ENCODE measurements at places on chromosomes 12 and 14. TPM values are rescaled to one million over a fixed set of nuclear protein-coding genes. Genes with fewer than 3 reads are reported as not detected.

DNA sequence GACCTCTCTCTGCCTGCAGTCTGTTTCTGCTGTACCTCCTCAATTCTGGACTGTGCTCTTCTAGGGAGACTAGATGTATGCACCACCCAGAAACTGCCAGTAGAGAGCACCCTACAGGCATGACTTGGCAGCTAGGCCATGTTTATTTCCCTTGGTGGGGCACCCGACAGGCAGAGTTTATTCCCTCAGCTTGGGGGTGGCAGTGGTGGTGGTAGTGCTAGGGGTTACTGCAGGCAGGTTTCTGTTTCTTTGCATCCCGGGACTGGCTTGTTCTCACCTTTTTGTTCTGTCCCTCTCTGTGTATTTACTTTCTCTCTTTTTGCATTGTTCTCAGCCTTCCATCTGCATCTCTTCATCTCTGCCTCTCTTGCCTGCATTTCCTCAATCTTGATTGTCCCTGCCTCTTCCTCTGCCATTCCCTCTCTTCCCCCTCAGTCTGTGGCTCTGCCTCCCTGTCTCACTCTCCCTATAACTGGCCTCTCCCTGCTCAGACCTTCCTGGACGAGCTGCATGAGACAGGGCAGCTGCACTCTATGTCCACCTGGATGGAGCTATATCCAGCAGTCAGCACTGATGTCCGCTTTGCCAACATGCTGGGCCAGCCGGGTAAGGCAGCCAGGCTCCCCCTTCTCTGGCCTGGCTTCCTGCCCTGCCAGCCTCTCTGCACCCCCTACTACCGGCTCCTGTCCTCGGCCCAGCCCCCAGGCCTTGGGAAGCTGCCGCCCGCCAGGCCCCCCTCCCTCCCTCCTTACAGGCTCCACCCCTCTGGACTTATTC lies 13.8 kb downstream of the PRPF40B start:
- peaks cover 55% of the 10 kb centered on the region for H3K36me3 ChIP-seq
- no peaks in the 10 kb centered on the region for H3K27me3 ChIP-seq
- no peak for DNase-seq
- H3K4me1 ChIP-seq, result no peaks in the 10 kb centered on the region
- no peak overlapping the region for H3K27ac ChIP-seq

Gene NRL
- 6.1 TPM for total RNA-seq

- no peak overlapping the region for H3K27ac ChIP-seq
- peaks cover 18% of the 10 kb centered on the region for H3K36me3 ChIP-seq
- no peak for DNase-seq
Measured at GRCh38 chr12:52073531-52074381, 4.0 kb downstream of the ATG101 start.

- no peak for DNase-seq
- H3K4me3 ChIP-seq, result peak overlapping the region; percentile 81
- no peak overlapping the region for H3K27ac ChIP-seq
- no peaks in the 10 kb centered on the region for H3K27me3 ChIP-seq
Measured at GRCh38 chr12:89521364-89522223, 3.0 kb downstream of the GALNT4 start.

- H3K4me1 ChIP-seq, result no peaks in the 10 kb centered on the region
- no peak overlapping the region for H3K27ac ChIP-seq
- H3K4me3 ChIP-seq, result no peak overlapping the region
- H3K27me3 ChIP-seq, result no peaks in the 10 kb centered on the region
- H3K36me3 ChIP-seq, result no peaks in the 10 kb centered on the region
- DNase-seq, result no peak
Measured at GRCh38 chr12:22121224-22121623, 75.2 kb downstream of the CMAS start.

DNA sequence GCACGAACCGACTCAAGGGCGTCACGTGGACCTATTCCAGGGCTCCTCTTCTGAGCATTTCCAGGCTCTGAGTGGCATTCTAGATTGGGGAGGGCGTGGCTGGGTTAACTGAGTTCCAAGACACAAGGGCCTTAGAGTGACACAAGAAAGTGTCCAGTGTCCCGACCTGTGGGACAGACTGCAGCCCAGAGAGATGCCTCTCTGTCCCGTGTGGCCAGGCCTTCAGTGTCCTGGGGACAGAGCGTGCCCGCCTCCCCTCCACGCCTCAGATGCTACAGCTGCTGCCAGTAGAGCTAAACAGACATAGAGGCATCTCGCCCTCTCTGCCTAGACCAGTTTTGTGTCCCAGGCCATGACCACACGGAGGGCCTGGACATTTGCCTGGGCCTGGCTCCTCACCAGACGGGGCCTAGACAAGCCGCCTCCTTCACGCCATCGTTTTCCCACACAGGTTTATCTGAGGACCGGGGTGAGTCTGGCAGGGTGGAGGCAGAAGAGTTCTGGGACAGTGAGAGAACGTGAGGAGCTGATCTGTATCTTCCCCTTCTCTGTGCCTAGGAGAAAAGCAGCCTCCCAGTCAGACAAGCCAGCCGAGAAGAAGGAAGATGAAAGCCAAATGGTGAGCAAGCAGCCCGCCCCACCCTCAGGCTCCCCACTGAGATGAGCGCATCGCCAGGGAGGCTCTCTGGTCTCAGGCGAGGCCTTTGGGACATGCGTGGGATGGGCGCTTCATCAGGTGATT lies 27.1 kb downstream of the DEGS2 start:
- no peak for DNase-seq
- no peaks in the 10 kb centered on the region for H3K4me1 ChIP-seq
- H3K36me3 ChIP-seq, result peaks cover 11% of the 10 kb centered on the region
- no peak overlapping the region for H3K4me3 ChIP-seq
- H3K27me3 ChIP-seq, result no peaks in the 10 kb centered on the region

GRCh38 chr12:123696646-123697045 lies 15.5 kb upstream of the ATP6V0A2 start:
- H3K4me3 ChIP-seq, result no peak overlapping the region
- DNase-seq, result no peak

- no peak overlapping the region for H3K4me3 ChIP-seq
- no peak overlapping the region for H3K27ac ChIP-seq
Measured at GRCh38 chr14:92755495-92755894, 7.1 kb upstream of the LGMN start.

GRCh38 chr14:60095781-60096450 lies 4.2 kb downstream of the PCNX4 start:
- no peak for DNase-seq
- peaks cover 29% of the 10 kb centered on the region for H3K4me1 ChIP-seq
- no peak overlapping the region for H3K27ac ChIP-seq
- no peaks in the 10 kb centered on the region for H3K36me3 ChIP-seq
- no peaks in the 10 kb centered on the region for H3K27me3 ChIP-seq
- no peak overlapping the region for H3K4me3 ChIP-seq

GRCh38 chr14:105537580-105538474 lies 11.4 kb downstream of the TMEM121 start:
- no peak overlapping the region for H3K4me3 ChIP-seq
- no peaks in the 10 kb centered on the region for H3K4me1 ChIP-seq
- no peaks in the 10 kb centered on the region for H3K27me3 ChIP-seq
- H3K36me3 ChIP-seq, result no peaks in the 10 kb centered on the region

Gene AQP2
- total RNA-seq, result 3.0 TPM

DNA sequence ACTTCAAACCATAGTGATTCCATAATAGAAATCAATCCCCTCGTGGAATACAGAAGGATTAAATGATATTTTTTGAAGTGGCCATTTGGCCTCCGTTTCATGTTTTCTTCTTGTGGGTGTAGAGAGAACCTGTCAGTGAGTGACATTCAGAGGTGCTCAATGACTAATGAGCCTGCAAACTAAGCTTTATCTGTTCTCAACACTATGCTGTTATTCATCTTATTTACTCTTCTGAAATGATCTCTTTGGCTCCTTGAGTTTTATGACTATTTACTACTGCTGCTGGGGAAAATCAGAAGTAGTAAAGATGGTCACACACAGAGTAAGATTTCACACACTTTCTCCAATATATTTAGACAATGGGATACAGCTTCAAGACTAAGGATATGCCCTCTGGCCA lies 30.4 kb downstream of the ATP2B1 start:
- no peaks in the 10 kb centered on the region for H3K27me3 ChIP-seq
- no peaks in the 10 kb centered on the region for H3K36me3 ChIP-seq
- no peaks in the 10 kb centered on the region for H3K4me1 ChIP-seq
- no peak overlapping the region for H3K4me3 ChIP-seq
- no peak for DNase-seq
- no peak overlapping the region for H3K27ac ChIP-seq

Gene HCFC2
- total RNA-seq, result 24.1 TPM

DNA sequence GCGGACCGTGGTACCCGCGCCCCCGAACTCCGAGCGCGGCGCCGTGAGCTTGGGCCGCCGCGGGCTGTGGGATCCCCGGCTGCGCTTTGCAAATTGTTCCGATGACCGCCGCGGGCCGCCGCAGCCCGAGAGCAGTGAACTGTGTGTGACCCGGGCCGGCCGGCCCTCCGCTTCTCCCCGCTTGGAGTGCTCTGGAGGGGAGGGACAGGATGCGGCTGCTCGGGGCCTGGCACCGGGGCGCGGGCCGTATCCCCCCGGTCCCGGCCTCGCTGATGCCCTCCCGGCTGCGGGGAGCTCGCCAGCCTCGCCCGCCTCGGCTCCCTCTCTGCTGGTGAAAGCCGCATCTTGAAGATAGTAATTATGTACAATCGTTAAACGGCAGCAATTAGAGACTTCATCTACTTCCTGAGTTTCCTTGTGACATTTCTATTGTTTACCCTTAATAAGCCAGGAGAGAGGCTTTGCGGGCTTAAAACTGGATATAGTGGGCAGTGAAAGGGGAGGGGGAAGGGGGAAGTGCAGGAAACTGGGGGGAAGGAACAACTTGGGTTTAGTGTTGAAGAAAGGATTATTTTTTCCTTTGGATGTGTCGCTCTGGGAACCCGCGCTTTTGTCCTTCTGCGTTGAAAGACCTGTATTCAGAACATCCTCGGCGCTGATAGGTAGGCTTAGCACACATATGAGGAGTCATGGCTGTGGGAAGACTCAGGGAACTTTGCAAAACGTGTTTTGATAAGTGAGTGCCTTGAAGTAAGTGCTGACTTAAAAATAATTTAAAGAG lies 1.2 kb downstream of the PELI2 start:
- H3K27ac ChIP-seq, result peak overlapping the region; percentile 85
- peak overlapping the region; percentile 94 for H3K4me3 ChIP-seq
- H3K27me3 ChIP-seq, result no peaks in the 10 kb centered on the region
- H3K36me3 ChIP-seq, result no peaks in the 10 kb centered on the region

- H3K4me3 ChIP-seq, result no peak overlapping the region
- DNase-seq, result no peak
- no peaks in the 10 kb centered on the region for H3K36me3 ChIP-seq
- H3K27ac ChIP-seq, result no peak overlapping the region
Measured at GRCh38 chr12:82896277-82896676, 209.6 kb downstream of the TMTC2 start.

DNA sequence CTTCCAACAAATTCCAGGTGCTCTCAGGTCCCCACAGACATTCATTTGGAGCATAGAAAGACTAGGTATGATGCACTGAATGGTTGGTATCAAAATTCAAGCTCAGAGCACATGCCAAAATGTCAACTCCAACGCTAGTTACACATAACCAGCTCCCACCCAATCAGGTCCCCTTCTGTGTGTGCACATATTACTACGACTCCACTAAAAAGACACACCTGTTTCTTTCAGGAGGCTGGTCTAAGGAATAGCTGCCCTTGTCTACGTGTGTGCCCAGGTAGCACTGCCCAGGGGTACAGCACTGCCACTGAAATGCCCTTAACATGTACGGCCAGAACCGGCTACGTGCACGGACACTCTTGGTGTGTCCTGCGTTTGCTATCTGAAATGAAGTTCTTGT lies 138.1 kb downstream of the KCNK10 start:
- no peak overlapping the region for H3K4me3 ChIP-seq
- no peak overlapping the region for H3K27ac ChIP-seq
- H3K4me1 ChIP-seq, result no peaks in the 10 kb centered on the region

- H3K4me3 ChIP-seq, result peak overlapping the region; percentile 47
- H3K36me3 ChIP-seq, result no peaks in the 10 kb centered on the region
- peak overlapping the region; percentile 4 for H3K27ac ChIP-seq
- DNase-seq, result no peak
- no peaks in the 10 kb centered on the region for H3K27me3 ChIP-seq
Measured at GRCh38 chr12:49974231-49974675, 1.5 kb downstream of the AQP6 start.

Gene CBLN3
- total RNA-seq, result 4.2 TPM

Gene B4GALNT3
- total RNA-seq, result 16.8 TPM

DNA sequence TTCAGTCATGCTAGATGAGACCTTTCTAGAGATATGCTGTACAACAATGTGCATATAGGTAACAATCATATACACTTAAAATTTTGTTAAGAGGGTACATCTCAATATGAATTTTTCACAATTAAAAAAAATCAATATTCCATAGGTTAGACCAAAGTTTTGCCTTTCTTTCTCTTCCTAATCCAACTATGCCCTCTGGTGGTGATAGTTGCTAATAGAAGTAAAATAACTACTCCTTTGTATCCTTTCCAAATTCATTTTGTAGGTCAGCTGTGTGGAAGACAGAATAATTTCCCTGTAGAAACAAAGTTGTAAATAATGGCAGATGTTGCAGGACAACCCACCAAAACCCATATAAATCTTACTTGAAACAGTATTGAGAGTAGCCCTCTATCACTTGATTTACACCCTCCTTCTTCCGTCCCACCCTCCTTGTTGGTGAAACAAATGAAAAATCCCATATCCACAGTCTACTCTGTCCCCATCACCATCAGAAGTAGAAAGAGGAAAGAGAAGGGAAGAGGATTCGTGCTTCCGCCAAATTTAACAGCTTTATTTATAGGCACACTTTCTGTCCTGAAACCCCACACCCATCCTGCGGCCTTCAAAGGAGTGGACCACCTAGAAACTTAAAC lies 34.2 kb upstream of the KICS2 start:
- H3K27ac ChIP-seq, result no peak overlapping the region
- DNase-seq, result no peak
- no peaks in the 10 kb centered on the region for H3K36me3 ChIP-seq
- no peaks in the 10 kb centered on the region for H3K27me3 ChIP-seq
- no peak overlapping the region for H3K4me3 ChIP-seq

- H3K36me3 ChIP-seq, result no peaks in the 10 kb centered on the region
- no peak within 1 kb of the TSS for H3K4me3 ChIP-seq
- H3K27ac ChIP-seq, result no peak within 1 kb of the TSS
Measured at GRCh38 chr12:21604245-21605101, at the start of gene GYS2. GYS2 (minus strand) TSS chr12:21604847; CDS start chr12:21604592, 255 bp downstream.

DNA sequence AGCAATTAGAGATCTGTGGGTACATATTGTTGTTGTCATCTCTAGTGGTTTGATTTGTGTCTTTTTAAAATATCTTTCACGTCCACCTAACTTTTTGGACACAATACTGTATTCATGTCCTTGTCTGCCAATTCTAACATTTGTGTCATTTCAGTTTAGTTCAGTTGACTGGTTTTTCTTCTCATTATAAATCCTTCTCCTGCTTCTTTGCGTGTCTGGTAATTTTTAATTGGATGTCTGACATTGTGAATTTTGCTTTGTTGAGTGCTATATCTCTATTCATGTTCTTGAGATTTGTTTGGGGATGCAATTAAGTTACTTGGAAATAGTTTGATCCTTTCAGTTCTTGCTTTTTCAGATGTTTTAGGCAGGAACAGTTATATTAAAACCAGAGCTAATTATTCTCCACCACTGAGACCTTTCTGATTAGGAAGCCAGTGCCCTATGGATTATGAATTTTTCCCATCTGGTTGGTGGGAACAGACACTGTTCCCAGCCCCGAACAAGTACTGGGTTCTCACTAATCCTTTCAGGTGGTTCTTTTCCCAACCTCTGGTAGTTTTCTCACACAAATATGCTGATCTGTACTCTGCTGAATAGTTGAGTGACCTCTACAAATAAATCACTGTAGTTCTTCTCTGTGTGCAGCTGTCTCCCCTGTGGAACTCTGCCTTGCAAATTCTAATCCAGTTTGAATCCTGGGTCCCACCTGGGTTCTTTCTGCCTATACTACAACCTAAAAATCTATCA lies 91.1 kb upstream of the DYNC1H1 start:
- no peak overlapping the region for H3K27ac ChIP-seq
- no peak overlapping the region for H3K4me3 ChIP-seq

Gene FOXG1
- total RNA-seq, result 0.28 TPM

- H3K4me3 ChIP-seq, result peak overlapping the region; percentile 83
- no peaks in the 10 kb centered on the region for H3K36me3 ChIP-seq
- no peaks in the 10 kb centered on the region for H3K27me3 ChIP-seq
Measured at GRCh38 chr12:120534703-120535655, 823 bp downstream of the RNF10 start.

All from thoracic aorta (tissue), 2 donors.